NCI-H1092 (cell line): ENCODE measurements at places on chromosomes 1 and 21.
A peak's percentile ranks its signal among the peaks of the same experiment; 100 is the strongest.

DNA sequence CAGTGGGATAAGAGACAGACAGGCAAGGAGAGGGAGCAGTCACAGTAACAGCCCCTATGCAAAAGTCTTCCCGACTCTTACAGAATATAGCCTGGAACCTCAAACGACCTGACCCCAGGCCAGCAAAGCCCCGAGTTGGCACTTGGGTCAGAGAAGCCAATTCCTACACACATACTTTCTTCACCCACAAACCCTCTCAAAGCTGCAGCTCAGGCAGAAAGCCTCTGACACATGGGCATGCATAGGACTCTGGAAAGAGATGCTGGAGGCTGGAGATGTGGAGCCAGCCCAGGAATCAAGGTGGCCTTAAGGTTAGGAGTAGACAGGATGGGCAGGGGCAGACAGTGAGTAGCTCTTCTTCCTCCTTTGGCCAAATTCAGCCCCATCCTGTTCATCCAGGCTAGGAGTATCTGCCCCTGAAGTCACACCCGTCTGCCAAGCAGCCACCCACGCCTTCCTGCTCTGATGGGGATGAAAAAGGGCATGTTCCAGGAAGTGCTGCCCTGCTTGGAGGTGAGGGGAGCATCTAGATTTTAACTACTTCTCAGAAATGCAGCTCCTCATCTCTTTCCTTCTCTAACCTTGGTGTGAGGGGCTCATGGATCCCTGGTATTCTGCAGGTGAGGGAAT lies 7.8 kb downstream of the SLC41A1 start:
- no peak for DNase-seq

DNA sequence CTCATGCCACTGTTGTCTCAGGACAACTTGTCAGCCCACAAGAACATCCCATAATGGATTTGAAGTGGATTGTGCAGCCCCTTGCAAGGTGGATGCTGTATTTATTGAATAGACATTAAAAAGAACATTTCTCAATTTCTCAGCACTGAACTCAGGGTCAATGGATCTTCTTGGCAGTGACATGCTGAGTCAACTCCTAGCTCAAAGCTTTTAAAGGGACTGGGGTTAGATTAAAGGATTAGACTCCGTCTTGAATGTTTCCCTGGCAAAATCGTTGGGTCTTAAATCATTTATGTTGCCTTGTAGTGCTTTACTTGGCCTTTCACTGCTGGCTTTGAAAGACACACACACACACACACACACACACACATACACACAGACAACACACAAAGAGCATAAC lies 221.6 kb upstream of the PBX1 start:
- DNase-seq = no peak

DNA sequence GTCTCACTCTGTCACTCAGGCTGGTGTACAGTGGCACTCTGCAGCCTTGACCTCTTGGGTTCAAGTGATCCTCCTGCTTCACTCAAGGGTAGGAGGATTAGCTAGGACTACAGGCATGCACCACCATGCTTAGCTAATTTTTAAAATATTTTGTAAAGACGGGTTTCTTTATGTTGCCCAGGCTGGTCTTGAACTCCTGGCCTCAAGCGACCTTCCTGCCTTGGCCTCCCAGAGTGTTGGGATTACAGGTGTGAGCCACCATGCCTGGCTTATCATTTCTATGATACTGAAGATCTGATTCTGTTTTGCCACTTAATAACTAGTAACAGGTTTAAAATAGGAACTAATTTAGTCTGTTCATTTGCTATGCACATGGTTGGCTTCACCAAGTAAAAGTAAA lies 33.6 kb downstream of the GNAI3 start:
- no peak for DNase-seq

DNA sequence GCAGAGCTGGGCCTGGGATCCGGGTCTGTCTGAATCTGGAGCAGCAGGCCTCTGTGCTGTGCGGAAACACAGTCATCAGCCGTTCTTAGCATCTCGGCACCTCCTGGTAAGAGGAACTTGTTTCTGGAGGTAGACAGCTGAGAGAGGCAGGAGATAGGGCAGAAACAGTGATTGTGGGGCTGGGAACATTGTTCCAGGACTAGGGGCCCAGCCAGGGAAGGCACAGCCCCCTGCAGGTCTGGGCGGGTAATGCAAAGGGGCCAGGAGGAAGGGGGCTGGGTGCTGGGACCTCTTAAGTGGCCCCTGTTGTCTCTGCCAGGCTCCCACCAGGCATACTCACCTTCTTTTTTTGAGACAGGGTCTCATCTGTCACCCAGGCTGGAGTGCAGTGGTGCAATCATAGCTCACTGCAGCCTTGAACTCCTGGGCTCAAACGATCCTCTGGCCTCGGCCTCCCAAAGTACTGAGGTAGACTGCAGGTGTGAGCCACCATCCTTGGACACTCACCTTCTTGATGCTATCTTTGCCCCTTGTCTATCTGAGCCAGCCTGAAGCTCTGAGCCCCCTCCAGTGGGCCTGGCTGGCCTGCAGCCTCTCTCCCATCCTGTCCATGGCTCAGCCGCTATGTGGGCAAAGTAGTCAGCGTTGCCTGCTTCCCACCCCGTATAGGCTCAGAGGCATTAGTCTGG lies 134.3 kb upstream of the ZBTB40 start:
- DNase-seq = no peak

GRCh38 chr1:247266053-247266452 lies 10.2 kb downstream of the VN1R5 start:
- no peak for DNase-seq

GRCh38 chr21:27704567-27705166 lies 737.8 kb upstream of the ADAMTS5 start:
- no peak for DNase-seq

GRCh38 chr1:16215882-16216753 lies 3.7 kb upstream of the ARHGEF19 start:
- DNase-seq = peak; percentile 90

- DNase-seq = no peak
These were observed 912 bp upstream of the PKNOX1 start for GRCh38 chr21:42973309-42973990.
